ENCODE measurements at places on chromosomes 12 and 14.

DNA sequence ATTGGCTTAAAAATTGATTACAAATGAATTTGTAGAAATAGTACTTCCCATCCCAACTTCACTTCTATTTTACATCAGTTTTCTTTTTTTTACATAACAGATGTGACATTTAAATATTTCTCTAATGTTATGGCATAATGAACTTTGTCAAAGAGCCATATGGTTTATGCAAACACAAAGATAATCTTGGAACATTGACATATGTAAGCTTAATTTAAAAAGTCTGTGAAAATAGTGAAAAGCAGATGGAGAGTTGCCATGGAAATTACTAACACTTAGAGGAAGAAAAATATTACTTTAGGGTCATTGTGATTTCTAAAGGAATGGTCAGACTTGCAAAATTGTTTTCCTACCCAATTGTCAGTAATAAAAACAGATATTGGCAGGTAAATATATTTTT lies 232.4 kb downstream of the AEBP2 start:
- DNase-seq, result no peak

- no peak for DNase-seq
Observed at GRCh38 chr14:54640506-54640905, 73.6 kb downstream of the SAMD4A start.

GRCh38 chr12:45828402-45828801 lies 98.9 kb downstream of the ARID2 start:
- no peak for DNase-seq

GRCh38 chr12:2092890-2093289 lies 40.1 kb downstream of the CACNA1C start:
- no peak for DNase-seq

DNA sequence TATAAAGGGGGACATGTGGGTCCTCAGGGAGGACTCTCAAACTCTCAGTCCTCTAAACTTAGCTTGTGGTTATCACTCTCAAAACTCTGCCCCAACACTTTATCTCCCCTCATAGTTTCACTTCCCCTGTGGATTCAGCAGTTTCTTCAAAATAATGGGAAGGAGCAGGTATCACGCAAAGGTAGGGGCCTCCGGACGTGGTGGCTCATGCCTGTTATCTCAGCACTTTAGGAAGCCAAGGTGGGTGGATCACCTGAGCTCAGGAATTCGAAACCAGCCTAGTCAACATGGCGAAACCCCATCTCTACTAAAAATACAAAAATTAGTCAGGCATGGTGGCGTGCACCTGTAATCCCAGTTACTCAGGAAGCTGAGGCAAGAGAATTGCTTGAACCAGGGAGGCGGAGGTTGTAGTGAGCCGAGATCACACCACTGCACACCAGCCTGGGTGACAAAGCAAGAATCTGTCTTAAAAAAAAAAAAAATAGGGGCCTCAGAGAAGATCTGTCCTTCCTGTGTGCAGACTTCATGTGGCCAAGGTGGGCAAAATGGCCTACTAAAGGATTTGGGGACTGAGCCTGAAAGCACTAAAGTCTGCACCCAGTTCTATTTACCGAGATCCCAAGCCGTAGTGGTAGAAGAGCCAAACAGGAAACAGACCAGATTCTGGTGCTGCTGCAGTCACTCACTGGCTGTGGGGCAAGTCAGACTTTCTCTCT lies 6.4 kb downstream of the ITGB7 start:
- peak; percentile 45 for DNase-seq

DNA sequence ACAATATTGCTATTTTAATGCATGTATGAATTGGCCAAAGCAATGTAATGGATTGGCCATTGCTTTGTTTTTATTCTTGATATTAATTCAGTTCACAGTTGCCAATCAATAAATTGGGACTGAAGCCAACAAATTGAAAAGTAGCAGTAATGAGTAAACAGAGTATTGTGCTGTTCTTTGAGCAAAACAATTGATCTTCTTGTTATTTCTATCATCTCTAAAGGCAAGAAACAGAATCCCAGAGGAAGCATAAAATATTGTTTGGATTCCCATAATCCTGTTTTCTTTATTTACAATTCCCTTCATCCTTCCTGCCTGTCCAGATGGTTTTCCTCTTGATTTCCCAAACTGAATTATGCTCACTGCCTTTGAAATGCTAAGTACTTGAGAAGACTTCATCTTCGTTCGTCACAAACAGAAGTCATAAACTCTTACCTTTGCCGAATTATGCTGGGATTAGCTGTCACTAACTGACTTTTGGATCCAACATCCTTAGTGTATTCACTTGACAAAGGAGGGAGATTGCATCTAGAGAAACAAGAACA lies 85.9 kb downstream of the ST8SIA1 start:
- no peak for DNase-seq
